ENCODE measurements at places on chromosomes 7 and 10.

DNA sequence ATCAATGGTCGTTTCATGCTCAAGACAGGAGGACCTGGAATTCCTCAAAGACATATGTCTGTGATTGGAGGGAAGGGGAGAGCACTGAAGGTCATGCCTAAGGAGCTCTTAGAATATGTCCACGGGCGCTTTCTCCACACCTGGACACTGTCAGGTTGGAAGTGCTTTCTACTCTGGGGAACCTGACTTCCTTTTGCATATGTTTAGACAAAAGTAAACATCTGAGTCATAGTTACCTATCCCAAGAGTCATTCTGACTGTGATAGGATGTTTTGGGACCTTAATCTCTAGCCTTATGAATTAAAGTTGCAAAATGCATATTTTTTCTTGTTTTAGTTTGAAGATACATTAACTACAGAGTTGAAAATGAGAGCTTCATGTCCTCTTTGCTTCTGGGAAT, 251.7 kb downstream of the KLF6 start:
- no peak for DNase-seq

DNA sequence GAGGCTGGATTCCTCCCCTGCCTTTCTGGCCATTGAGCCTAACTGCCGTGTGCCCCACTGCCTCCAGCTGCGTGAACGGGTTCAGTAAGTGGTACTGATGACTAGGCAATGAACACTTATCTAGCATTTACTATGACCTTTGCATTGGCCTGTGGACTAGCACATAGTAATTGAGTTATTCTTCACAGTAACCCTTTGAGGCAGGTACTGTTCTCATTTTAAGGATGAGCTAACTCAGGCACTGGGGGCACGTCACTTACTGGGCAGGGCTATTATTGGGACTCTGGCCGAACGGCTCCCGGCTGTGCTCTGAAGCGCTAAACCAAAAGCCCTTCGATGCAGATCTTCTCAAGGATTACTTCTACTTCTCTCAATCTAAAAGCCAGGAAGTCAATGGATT, 38.3 kb downstream of the WIPF3 start:
- no peak for DNase-seq

GRCh38 chr10:133169173-133169947, 9.3 kb downstream of the KNDC1 start:
- DNase-seq = no peak

- no peak for DNase-seq
Observed at GRCh38 chr7:115009736-115010440, 88.0 kb downstream of the MDFIC start.

DNA sequence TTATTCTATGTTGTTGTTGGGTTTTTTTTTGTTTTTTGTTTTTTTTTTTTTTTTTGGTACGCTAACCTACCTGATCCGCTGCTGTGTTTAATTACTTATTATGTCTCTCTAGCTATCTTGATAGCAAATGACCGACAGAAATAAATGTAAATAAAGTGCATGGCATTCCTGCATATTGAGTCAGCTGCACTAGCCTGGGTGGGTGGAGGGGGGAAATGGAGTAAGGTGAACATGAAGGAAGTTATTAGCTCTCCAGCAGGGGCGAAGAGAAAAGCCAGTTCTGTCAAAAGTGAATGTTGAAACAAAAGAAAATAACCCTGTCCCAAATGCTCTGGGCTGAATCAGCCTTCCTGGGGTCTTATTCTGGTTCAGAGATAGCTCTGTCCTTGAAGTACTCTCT, 210.7 kb upstream of the MDFIC start:
- no peak for DNase-seq

- DNase-seq = no peak
Observed at GRCh38 chr7:49805371-49806007, 32.1 kb downstream of the VWC2 start.

DNA sequence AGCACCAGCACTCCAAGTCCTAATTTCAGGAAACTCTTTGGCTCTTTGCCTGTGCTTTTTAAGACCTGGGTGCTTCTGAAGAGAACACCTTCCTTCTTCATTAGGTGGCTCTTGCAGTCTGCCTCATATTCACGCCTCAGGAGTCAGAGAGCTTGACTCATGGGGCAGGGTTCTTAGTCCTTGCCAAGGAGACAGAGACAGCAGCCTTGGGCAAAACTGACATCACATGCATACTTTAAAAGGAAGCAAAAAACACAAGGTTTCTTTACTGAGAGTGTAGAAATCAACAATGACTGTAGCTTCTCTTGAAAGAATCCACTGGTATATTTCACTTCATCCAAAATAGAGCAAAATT, 780.6 kb downstream of the INHBA start:
- no peak for DNase-seq
